ENCODE measurements at places on chromosomes 16 and 17.

DNA sequence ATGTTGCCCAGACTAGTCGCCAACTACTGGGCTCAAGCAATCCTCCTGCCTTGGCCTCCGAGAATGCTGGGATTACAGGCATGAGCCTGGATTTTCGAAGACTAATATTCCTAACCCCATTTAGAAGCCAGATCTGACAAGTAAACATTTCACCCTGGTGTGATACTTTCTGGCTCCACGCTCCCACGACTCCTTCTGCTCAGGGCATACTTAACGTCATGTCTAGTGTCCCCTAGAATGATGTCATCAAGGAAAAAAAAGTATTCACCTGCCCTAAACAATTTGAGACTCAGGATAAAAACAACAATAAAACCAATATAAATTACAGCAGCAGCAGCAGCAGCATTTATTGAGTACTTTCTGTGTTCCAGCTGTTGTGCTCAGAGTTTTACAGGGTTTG lies 13.2 kb downstream of the ITGB3 start:
- DNase-seq, result no peak

DNA sequence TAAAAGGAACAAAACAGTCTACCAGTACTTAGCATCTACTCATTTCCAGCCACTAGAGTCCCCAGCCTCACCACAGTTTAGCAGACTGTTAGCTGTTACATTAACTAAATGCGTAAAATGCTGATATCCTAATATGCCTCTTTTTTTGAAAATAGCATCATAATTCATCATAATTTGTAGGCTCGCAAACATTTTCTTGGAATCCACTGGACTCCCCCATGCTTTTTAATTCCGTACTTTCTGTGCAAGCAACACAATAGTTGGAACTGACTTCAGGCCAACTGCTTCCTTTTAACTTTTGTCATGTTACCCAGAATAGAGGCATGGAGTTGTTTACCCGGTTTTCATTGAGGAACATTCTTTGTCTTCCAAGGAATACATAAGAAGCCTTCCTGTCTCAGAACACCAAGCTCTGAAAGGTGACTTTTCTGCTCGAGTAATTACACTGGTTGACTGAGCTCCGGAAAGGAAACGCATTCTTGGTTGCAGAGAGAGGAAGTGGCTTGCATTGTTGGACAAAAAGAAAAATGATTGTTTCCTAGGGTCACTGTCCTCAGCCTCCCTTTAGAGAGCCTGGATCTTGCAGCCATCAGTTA lies 30.9 kb upstream of the SEC14L1 start:
- no peak for DNase-seq

- DNase-seq, result no peak
Observed at GRCh38 chr17:64508683-64509082, 1.9 kb downstream of the CEP95 start.

DNA sequence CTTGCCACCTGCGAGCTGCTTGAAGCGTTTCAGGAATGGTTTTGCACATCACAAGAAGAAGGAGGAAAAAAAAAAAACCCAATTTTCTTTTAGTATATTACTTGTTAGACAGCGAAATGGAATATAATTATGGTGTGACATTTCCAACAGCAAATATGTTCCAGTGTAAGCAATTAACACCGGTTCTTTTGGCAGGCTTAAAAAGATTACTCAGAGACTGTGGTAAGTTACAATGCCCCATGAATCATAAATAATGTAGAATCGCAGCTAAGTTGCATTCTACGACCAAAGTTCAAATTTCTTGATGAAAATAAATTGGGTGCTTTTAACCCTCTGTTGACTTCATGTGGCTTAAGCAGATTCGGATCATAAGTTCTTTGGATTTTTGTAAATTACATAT lies 245.2 kb downstream of the XYLT1 start:
- DNase-seq, result no peak

GRCh38 chr17:43787728-43788127 lies 7.5 kb downstream of the CFAP97D1 start:
- no peak for DNase-seq

GRCh38 chr17:79887451-79887991 lies 48.3 kb upstream of the CBX4 start:
- no peak for DNase-seq

GRCh38 chr16:86604436-86605193 lies 26.3 kb downstream of the FOXL1 start:
- DNase-seq, result no peak

DNA sequence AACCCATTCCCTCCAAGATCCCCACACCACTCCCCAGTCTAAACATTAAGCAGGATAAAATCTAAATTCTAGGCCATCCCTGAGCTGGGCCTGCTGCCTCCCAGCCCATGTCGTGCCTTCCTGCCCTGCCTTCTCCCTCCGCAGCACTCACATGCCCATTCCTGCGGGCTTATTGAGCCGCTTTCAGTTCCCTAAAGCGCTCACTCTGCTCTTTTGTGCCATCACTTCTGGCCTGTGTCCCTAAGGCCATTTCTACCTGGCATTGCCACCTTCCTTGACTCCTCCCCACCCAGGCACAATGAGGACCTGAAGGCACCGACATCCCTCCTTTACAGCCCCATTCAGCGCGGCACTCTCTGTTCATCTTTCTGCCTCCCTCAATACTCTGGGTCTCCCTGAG lies 13.0 kb upstream of the RAB5C start:
- DNase-seq, result no peak

GRCh38 chr17:74770498-74771318 lies 5.4 kb downstream of the NAT9 start:
- peak; percentile 48 for DNase-seq

DNA sequence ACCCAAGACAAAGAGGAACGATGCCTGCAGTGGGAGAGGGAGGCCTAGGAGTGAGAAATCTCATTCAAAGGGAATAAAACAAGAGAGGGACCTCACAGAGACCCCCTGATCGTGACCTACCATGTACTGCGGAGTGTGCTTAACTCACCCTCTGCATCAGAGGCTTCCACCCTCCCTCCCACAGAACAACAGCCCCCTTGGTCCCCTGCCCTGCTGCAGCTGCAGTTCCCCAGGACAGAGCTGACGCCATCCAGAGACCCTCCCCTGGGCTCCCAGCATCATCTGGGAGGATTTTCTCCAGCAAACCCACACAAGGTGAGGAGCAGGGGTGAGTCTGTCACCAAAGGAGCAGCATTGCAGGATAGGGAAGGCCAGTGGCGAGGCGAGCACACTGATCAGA lies 39.8 kb downstream of the TLE7 start:
- DNase-seq, result no peak

DNA sequence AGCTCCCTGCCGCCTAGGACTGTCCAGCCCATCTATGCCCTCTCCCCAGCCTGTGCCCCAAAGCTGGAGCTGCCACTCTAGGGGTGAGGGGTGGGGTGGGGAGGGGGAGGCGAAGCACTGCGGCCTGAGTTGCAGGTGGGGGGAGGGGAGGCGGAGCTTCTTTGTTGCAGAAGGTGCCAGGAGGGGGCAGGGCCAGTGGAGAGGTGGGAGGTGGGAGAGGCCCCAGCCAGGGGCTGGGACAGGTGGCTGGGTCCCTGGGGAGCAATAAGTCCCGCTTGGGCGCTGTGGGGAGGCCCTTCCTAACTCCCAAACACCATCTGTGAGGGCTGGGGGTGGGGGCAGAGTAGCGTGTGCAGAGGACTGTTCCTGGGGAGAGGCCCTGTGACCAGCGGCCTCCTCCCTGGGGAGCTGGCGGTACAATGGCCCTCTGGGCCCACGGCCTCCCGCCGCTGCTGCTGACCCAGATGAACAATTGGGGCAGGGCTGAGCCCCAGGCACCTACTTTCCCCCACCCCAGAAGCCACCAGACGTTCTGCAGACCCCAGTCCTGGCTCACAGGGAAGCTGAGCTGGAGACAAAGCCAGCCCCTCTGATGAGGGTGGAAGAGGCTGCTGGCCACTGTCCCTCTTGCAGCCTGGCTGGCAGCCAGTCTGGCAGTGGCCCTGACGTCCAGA lies 2.2 kb upstream of the NTN3 start:
- DNase-seq, result no peak

- no peak for DNase-seq
Observed at GRCh38 chr16:70419384-70420327, 19.2 kb downstream of the ST3GAL2 start.

- DNase-seq, result no peak
Observed at GRCh38 chr16:24610416-24610755, 71.0 kb downstream of the RBBP6 start.

DNA sequence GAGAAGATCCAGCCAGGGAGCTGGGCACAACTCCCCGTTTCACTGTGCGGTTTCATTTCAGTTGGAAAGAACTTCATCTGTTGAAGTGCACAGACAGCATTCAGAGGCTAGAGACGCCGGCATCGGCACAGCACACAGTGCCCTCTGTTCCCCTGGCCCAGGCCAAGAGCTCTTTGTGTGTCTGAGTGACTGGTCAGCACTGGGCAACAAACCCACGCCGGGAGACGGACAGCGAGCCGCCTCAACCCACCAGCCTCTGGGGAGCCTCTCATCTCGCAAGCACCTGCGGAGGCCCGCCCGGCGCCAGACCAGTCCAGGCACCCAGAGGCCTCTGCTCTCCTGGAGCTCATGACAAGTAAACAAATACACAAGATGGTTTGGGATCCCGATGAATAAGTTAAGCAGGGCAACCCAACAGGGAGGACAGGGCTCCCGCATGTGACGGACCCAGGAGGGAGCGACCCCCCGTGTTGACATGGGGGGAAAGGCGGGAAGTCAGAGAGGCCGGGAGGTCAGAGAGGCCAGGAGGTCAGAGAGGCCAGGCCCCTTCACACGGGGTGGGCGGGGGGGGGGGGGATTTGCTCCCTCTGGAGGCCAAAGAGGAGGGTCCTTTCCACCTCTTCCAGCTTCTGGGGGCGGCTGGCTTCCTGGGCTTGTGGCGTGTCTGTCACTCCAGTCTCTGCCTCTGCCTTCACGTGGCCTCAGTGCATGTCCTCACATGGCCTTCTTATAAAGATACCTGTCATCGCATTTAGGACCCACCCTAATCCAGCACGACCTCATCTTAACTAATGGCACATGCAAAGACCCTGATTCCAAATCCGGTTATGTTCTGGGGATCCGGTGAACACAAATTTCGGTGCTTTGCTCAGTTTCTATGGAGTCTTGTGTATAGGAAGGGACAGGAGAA lies 25.8 kb upstream of the KLHDC4 start:
- DNase-seq, result no peak

DNA sequence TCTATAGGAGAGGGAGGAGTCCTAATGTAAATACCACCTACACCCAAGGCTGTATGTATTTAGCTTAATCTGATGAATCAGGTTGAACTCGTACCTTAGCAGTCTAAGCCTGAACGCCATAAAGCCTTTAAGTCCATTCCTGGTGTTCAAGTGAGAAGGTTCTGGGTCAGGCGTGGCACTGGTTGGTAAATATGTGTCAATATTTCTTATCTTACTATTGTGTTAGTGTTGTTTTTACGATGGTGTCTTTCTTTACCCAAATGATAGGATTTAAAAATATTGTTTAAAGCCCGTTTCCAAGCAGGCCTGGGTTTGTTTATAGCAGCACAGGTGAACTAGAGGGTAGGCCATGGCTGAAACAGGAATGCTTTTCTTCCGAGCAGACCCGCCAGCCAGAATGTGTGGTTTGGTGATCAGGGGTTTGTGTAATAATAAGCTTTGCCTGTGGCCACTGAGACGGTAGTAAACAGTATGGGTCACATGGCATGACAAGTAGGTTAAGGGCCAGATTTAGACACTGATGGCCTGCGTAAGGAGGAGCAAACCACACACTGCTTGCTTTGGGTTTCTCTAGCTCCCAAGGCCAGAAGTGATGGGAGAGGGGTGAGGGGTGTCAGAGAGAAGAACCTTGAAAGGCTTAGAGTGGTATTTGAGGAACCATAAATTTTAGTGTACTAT lies 3.3 kb downstream of the TMEM94 start:
- DNase-seq, result no peak

DNA sequence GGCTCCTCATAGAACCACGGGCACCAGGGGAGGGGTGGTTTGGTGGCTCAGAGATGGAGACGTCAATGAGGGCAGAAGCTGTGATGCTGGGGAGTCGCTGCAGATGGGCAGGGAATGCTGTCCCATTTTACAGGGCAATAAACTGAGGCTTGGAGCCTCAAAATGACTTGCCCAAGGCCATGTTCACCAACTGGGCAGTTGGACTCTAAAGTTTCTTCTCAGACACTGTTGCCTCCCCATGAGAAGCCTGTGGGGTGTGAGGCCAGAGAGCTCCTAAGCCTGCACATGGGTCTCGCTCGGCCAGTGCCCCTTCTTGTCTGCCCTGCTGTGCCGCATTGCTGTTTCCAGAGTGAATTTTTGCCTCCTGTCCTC lies 38.6 kb downstream of the CPNE2 start:
- DNase-seq, result no peak
